Activated naive CD4-positive, alpha-beta T cell (primary cell): ENCODE measurements at places on chromosomes 2 and 18.

DNA sequence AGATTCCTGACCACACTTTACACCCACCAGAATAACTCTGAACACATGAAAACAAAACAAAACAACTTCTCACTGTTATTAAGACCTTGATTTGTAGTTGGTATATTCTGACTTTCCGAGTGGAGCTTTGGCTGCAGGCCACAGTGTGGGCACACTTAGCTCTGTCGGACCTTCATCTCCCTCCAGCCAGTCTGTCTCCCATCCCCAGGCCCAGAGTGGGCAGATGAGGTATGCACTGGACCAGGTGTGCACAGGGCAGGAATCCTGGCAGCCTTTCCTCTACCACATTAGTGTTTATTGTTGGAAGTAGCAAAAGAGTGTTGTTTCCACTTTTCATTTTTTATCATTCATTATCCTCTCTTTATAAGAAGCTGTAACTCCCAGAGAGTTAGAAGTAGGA lies 219.5 kb upstream of the TPO start:
- no peak for DNase-seq

DNA sequence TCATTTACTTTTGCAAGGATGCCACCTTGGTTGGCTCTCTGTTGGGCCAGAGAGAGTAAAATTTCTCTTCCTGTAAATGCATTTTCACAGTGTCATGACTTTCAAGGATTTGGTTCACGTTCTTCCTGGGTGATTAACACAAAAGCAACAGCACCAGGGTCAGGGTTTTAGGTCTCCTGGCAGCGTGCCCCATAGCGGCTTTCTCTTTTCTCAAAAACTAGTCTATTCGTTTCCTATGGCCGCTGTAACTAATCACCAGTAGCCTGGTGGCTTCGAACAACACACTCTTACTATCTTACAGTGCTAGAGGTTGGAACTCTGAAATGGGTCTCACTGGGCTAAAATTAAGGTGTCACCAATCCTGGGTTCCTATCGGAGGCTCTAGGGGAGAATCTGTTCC lies 56.3 kb upstream of the ACMSD start:
- no peak for DNase-seq

GRCh38 chr2:195018462-195018861 lies 638.6 kb upstream of the SLC39A10 start:
- no peak for DNase-seq

GRCh38 chr2:134307334-134307733 lies 53.5 kb downstream of the MGAT5 start:
- DNase-seq = no peak

DNA sequence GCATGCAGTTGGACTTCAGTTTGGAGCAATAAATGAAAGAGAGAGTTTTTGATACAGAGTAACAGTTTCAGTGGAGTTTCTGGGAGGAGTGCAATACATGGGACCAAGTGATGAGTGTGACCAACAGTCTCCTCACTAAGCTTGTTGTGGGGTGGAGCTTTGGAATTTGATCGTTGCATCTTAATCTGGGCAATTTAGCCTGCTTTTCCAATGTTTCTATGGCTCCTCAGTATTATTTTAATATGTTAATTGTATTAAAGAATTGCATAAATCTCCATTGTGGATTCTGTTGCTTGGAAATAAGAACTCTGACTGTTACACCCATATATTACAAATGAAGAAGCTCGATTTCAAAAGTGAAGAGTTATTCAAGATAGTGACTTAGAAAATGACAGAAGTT lies 446.6 kb upstream of the LRATD1 start:
- no peak for DNase-seq

- no peak for DNase-seq
Measured at GRCh38 chr2:171578127-171578803, 56.0 kb downstream of the CYBRD1 start.

DNA sequence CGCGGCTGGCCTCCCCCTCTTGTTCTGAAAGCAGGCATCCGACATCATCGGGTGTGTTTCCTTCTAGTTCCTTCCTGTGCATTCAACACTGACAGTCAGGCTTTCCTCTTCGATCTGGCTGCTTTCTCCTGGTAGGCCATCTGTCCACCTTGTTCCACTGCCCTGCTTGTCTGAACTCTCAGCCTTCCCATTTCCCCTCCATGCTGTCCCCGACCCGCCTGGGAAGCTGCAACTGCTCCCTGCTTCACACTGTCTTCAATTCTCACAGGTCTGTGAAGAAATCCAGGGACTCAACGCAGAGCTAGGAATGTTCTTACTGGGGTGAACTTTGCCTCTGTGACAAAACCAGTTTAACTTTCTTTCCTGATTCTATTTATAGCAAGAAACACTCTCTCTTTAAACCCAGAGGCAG lies 43.0 kb downstream of the KIF3C start:
- DNase-seq = no peak

DNA sequence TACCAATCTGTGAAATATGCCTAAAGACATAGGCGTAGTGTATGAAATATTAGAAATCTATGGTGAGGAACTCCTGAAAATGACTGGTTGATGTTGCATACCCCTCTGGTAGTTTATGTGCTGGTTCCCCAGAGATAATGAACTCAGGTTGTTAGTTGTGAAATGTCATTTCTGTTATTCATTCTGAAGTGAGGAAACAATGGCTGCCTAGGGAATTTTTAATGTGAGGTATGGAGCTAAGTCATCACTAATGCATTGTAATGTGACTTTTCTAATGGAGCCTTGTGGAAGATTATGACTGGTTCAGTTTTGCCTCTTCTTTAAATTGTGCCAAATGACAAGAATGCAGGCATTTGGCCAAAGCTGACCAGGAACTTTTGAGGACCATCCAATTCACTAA lies 61.6 kb upstream of the RAB27B start:
- no peak for DNase-seq

DNA sequence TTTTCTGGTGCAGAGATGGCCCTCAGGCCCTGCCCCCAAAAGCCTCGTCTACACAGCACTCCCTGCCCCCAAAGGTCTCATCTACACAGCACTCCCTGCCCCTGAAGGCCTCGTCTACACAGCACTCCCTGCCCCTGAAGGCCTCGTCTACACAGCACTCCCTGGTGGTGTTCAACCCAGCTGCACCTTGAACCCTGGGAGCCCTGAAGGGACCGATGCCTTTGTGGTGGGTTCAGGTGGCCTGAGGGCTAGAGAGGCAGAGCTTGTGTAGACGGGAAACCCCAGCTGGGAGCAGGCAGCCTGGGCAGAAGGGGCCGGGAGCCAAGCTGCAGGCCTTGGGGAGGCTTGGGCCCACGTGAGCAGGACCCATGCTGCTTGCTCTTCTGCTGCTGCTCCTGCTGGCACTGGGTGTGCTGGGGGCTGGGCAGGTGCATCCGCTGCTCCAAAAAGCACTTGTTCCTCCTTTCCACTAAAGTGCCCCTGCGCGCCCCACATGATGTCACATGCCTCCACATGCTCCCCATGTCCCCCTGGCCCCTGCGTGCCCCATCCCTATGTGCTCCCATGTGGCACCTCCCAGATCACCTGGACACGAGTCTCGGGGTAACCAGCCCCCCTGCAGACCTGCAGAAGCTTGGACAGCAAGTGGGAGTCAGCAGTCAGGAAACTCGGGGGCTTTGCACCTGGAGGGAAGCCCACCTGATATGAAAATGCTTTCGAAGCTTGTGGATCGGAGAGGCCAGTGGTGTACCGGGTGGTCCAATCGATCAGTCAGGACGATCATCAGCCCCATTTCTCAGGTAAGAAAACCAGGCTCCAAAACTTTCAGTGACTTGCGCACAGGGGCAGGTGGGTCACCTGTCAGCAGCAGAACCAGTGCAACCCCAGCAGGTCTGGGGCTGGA lies 94.9 kb upstream of the CTDP1 start:
- no peak for DNase-seq

- no peak for DNase-seq
Measured at GRCh38 chr2:73998451-73998850, 13.7 kb downstream of the TET3 start.

GRCh38 chr2:39704540-39704939 lies 38.8 kb downstream of the TMEM178A start:
- DNase-seq = no peak

- no peak for DNase-seq
Measured at GRCh38 chr2:38207168-38207567, 131.2 kb upstream of the CYP1B1 start.

DNA sequence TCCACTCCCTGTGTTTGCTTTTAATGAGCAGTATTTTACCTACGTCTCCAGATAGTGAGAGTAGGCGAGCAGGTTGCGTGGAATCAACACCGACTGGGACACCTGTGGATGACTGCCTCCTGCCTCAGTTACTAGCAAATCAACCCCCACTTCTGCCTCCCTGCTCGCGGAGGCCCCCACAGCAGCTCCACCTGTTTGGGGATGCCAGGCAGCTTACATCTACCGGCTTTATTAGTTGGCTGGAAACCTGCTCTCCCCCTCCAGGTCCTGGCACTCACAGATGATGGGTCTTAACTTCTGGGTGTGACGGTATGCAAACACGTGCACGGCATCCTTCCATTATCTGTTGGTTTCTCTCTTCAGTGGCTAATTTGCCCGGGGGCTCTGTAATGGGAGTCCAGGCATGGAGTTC lies 164.4 kb upstream of the SESTD1 start:
- DNase-seq = no peak

GRCh38 chr2:111149882-111150455 lies 29.3 kb downstream of the BCL2L11 start:
- no peak for DNase-seq
